Mesothelial cell of epicardium (in vitro differentiated cells): ENCODE measurements at places on chromosomes 3 and 15. TPM values are rescaled to one million over a fixed set of nuclear protein-coding genes. Genes with fewer than 3 reads are reported as not detected.

Gene TMEM212
- total RNA-seq, result not detected in 3 replicates

Gene PARP16
- total RNA-seq, result 17.7 to 21.0 TPM (median 18.6 TPM) in 3 replicates

Gene USF3
- total RNA-seq, result 16.7 to 18.3 TPM (median 17.9 TPM) in 3 replicates

Gene MAGEL2
- 10.9 to 11.2 TPM (median 10.9 TPM) in 3 replicates for total RNA-seq

DNA sequence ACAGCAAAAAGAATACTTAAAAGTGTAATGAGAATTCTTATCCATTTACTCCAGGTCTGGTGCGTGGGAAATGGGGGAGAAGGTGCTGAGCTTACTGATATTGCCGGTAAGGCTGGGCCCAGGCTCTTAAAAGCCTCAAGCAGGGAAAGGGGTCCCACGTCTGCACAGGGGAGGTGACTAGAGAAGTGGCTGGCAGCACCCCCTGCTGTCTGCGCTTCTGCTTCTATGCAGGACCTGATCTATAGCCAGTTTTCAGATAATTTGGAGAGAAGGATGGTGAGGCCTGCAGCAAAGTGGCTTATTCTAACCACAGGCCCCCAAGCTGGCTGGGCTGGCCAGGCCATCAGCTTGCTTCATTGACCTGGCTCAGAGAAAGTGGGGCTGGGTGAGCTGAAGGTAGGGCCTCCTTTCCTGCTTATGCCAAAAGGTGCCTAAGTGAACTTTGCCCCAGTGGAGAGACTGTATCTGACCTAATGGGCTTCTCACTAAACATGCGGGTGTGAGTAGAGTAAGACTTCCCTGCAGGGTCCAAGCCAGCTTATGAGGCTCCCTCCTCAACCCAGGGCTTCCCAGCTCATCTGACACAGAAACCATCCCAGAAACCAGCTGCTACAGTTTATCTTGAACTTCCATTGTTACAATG lies 30.9 kb upstream of the ATP1B3 start:
- DNase-seq, result no peak

DNA sequence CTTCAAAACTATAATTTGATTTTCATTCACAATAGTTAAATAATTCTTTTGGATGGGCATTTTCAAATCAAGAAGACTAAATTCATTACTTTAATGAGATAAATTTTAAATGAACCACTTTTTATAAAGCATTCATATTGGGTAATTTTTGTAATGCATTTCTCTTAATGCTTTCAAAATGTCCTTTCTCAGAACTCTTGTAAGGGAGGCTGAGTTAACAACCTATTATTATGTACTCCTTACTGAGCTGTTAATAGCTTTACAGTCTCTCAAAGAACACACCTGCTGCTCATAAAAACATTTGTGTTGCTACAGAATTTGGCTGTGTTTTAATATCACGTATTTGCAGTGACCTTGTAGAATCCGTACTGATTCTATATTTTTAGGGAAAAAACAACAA lies 334.0 kb upstream of the ARL6 start:
- no peak for DNase-seq

- DNase-seq, result no peak
Observed at GRCh38 chr3:13525827-13526625, 22.9 kb upstream of the FBLN2 start.

DNA sequence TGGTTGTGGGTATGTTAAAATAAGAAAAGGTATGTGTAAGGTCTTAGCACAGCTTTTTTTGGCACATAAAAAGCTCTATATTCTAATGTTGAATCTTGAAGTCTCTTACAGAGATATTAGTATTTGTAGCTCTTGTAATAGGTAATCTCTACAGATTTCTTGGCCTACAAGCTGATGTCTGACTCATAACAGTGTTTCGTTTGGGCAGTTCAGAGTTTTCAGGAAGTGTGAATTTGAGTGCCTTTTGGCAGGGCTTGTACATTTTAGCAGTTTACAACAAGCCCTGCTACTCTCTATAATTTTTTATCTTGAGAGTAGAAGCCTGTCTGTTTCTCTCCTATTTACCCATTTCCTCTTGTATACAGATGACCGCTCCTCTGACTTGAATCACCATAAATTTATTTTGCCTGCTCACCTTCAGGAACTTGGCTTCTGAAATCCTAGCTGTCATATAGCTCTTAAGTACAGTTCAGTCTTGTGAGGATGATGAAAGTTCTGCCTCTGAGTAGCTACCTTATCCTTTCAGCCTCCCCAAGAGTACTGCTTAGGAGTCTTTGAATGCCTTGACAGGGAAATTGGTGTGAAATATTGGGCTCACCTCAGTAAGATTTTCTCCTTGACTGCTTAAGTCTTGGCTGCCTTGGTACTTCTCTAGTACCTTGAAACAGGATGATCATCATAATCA lies 419.9 kb upstream of the RARB start:
- DNase-seq, result no peak

- DNase-seq, result no peak
Observed at GRCh38 chr3:114307832-114308231, 14.0 kb downstream of the TIGIT start.

GRCh38 chr15:59436774-59437141 lies 1.2 kb upstream of the FAM81A start:
- DNase-seq, result no peak

GRCh38 chr15:33985751-33986150 lies 17.5 kb downstream of the CHRM5 start:
- no peak for DNase-seq
